Activated gamma-delta T cell treated with Interleukin-2 at 50 U/mL for 16 hours (primary cell): ENCODE measurements at places on chromosomes 4 and X.

GRCh38 chrX:17415242-17415810 is 40.3 kb downstream of the NHS start:
- DNase-seq, result no peak

- no peak for DNase-seq
Measured at GRCh38 chr4:47651231-47651630, 166.2 kb downstream of the ATP10D start.

DNA sequence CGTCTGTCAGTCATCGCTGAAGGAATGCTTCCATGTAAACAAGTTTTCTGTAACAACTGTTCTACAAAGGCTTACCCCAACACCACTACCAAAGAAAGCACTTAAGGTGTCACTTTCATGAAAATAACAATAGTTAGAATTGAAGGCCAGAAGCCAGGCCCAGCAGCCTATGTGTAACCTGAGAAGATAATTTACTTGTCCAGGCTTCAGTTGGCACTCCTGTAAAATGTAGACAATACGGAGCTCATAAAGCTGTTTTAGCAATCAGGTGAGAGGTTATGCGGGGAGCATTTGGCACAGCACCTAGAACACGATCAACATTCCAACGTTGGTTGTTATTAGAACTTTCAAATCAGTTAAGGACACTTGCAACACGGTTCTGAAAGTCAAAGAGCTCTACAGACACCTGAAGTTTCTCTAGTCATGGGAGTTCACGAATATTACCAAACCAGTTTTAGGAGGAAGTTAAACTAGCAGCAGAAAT is 15.7 kb downstream of the ADGRA3 start:
- DNase-seq, result no peak

DNA sequence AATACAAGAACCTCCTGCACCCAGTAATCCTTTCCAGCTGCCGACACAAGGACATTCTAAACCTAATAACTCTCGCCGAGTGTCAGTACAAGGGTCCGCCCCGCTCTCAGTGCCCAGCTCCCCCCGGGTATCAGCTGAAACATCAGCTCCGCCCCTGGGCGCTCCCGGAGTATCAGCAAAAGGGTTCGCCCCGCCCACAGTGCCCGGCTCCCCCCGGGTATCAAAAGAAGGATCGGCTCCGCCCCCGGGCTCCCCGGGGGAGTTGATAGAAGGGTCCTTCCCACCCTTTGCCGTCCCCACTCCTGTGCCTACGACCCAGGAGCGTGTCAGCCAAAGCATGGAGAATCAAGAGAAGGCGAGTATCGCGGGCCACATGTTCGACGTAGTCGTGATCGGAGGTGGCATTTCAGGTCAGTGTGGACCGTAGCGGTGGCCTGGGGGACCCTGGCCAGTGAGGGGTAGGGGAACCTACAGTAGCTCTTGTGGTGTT is at the start of gene MAOA:
MAOA (plus strand) TSS at position 295 of the 490 bp plus-strand sequence; CDS start at position 338, 43 bp downstream.
- peak; percentile 9 for DNase-seq

DNA sequence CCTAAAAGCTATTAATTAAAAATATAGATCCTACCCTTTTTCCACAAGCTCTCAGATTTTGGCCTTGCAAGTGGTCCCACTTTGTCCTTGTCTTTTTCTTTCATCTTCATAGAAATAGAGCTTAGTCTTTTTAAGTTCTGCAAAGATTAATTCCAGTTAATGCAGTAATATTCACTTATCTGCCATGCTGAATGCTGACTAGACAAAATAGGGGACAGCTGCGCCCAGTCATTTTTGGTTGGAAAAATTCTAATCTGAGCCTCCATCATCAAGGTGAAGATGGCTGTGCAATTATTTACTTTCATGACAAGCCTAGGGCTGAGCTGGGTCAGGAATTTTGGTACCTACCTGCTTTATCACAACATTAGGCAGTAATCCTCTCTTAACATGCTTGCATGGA is 241.3 kb upstream of the CXorf66 start:
- DNase-seq, result no peak

GRCh38 chrX:120604361-120604782 is 471 bp downstream of the MCTS1 start:
- peak; percentile 10 for DNase-seq

DNA sequence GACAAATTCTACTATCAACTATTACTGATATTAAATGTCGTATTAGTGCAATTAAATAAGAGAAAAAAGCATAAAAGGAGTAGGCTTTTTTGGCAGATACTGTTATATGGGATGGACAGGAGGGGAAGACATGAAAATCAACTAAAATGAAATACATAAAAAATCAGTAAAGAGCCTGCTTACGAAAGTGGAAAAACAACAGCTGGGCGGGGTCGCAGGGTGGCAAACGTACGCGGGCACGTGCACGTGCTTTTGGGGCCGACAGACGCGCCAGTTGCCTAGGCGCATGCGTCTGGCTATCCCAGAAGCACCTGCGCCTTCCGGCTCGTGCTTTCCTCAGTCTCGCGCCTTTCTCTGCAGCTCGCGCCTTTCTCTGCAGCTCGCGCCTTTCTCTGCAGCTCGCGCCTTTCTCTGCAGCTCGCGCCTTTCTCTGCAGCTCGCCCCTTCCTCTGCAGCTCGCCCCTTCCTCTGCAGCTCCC is at the start of gene YY2:
YY2 (plus strand) TSS at position 51 of the 479 bp plus-strand sequence. CDS start 498 bp downstream, outside the sequence.
- no peak for DNase-seq

GRCh38 chrX:77014377-77015372 is 432.5 kb upstream of the FGF16 start:
- DNase-seq, result no peak

- no peak for DNase-seq
Measured at GRCh38 chr4:80184825-80185756, 12.2 kb upstream of the PRDM8 start.

DNA sequence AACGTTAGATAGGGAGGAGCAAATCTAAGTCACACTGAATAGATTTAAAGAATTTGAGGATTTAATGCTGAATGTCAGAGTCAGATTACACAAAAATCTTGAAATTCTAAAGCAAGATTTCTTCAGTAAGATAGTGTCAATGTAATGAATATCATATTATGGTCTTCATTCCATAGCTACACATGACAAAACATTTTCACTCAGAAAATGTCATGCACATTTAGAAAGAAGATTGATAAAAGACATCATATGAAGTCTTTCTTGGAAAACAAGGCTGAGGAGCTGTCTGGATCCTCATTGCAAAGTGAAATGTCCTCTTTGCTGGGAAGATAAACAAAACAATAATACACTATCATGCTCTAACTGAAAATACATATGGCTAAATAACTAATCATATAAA is 1006.9 kb downstream of the PCDH7 start:
- DNase-seq, result no peak

DNA sequence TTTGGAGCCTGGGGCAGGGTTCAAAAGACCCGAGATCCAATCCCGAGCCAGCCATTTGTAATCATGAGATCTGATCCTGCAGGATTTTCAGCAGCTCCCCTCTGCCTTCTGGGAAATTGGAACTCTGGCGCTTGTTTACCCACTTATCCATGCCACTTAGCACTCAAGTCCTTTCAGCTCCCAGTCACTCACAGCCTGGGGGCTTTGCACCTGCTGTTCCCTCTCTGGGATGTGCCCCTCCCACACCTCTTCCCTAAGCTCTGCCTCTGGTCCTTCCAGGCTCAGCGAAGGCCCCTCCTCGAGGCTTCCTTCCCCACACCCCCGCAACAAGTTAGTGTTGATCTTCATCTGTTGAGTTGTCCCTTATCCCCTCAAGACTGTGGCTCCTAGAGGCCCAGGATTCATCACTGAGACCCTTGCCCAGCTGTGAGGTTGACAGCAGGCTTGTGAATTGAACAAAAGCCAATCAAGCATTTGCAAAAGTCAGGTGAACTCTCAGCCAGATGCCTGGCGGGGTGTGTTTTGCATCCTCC is 99.1 kb upstream of the AFAP1 start:
- no peak for DNase-seq

DNA sequence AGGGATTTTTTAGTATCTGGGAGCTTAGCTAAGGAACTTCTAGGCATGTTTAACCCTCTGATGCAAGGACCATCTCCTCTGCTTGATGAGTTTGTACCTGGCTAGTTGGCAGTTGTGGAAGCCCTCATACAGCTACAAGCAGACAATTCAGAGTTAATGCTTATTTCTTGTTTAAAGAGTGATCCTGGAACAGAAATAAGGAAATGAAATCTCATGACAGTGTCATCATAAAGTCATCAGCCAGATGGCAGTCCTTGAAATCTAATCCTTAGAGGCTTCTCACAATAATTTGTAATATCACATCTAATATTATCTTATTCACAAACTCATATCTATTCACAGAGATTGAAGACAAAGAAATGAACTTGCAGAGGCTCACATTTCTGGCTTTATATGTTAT is 581.6 kb upstream of the FTHL17 start:
- DNase-seq, result no peak

DNA sequence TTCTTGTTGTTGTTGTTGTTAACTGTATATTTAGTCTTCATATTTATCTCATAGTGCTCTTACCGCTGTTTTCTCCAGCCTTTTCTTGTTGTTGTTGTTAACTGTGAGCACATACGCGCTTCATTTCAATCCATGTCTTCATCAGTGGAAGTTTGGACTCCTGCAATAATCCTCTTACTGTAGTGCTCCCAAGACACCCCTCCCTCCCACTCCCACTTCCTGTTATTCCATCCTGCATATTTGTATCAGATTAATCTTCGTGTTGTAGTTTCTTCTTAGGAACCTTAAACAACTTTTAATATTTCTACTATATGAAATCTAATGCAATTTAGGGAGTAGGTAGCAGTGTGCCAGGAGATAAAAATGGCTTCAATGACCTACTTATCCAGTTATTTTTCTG is 674.8 kb downstream of the RAPGEF2 start:
- DNase-seq, result no peak

DNA sequence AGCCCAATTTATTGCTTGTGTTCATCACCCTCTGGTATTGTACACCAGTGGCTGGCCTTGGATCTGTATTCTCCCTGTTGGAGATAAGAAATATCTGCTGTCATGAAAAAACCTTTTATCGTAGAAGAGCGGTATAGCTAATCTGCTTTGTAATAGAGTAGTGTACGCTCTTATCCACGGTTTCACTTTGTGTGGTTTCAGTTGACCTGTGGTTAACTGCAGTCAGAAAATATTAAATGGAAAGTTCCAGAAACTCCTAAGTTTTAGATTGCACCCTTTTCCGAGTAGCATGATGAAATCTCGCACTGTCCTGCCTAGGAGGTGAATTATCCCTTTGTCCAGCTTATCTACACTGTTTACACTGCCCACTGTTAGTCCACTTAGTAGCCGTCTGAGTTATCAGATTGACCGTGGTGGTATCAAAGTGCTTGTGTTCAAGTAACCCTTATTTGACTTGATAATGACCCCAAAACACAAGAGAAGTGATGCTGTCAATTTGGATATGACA is 42.4 kb downstream of the KDM6A start:
- no peak for DNase-seq

DNA sequence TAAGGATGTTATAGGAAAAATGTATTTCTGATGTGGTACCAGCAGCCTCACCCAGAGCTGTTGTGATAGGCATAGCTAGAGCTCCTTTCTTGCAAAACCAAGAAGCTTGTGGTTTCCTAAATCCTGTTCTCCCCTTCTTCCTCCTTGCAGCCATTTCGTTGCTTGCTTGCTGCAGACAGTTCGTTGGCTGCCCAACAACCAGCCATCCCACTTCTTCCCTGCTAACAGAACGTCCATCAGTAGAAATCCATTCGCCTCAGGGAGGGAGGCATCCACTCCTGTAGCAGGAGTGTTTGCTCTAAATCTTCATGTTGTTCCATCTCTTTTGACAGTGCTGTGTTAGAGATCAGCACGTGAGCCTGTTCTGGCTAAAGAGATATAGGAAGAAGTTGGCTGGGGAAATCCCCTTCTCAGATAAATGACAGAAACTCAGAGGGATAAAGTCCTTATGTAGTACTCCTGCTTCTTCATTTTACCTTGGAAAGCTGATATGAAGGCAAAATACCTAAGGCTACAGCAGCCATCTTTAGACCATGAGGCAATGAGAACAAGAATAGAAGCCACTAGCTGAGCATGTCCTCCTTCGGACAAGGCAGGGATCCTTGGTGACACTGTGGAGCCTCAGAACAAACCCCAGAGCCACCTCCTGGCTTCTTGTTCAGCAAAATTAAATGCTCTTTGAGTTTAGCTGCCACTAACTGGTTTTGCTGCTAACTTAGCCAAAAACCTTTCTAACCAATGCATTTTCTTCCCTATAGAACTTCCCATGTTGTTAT is 68.4 kb upstream of the RELL1 start:
- no peak for DNase-seq
